ENCODE measurements at places on chromosomes 7 and 10.
A peak's percentile ranks its signal among the peaks of the same experiment; 100 is the strongest.

- DNase-seq: no peak
These were observed 282.2 kb upstream of the KLF14 start for GRCh38 chr7:131016230-131016629.

DNA sequence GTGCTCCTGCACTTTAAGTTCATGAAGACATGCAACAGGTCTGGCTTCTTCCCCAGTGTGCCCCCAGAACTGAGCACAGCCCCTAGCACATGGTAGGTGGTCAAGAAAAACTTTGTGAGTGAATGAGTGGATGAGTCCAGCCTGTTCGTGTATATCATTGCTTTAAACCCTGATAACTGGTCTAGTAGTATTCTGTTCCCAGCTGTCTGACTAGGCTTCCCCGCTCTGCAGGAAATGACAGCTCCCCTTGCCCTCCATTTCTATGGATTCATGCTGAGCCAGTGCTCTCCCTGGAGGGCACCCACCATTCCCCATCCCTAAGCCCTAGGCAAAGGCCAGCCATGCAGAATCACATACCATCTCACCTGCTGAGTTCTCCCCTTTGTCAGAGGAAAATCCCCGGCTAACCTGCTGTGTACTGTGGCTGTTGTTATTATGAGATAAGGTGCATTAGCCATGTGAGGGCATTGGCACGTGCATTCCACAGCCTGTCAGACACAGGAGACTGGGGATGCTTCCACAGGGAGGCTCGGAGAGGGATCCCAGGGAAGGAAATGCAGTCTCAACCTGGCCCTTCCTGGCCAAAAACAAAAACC is 698.9 kb downstream of the GRID1 start:
- no peak for DNase-seq

GRCh38 chr10:122348512-122348911 is 26.0 kb upstream of the PLEKHA1 start:
- DNase-seq: no peak

DNA sequence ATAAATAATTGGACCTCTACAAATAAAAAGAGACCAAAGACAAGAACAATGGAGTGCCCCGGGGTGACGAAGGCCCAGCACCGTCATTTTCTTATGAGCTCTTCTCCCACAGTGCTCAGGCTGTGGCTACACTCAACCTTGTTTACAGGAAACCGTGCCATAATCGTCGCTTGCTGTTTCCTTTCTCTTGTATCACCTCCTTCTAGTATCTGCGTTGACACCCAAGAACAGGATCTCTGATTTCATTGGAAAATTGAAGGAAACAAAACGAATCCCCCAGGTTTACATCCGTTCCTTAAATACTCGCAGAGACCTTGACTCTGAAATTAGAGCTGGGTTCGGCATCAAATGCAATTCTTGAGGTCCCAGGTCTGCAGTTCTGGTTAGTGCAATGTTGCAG is 1.7 kb upstream of the IGFBP3 start:
- no peak for DNase-seq

GRCh38 chr7:1610013-1610677 is 40.3 kb upstream of the PSMG3 start:
- DNase-seq: no peak

- DNase-seq: no peak
These were observed 386.9 kb upstream of the LRRTM3 start for GRCh38 chr10:66538908-66539307.

DNA sequence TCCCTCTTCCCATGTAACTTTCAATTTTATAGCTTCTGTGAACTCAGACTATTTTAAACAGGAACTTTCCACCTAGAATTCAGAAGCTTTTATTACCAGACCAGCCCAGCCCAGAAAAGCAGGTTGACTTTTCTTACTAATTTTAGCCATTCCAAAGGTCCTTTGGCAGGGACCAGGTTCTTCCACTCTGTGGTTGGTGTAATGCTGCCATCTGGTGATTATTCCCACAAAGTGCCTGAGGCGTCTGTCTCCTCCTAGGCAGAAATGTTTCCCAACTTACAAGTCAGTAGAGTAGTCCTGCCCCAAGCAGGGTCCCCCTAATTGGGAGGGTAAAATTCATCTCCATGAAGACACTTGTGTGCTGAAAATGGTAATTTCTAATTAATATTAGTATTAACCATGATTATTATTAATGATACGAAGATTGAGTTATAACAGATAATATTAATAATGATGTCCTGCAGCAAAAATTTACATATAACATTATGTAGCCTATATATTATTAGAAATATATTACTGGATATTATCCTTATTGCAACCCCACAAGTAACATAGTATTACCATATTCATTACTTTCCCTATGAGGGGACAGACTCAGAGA is 53.0 kb upstream of the PPP1R17 start:
- peak; percentile 23 for DNase-seq

GRCh38 chr7:133197972-133198544 is 54.8 kb upstream of the EXOC4 start:
- no peak for DNase-seq

DNA sequence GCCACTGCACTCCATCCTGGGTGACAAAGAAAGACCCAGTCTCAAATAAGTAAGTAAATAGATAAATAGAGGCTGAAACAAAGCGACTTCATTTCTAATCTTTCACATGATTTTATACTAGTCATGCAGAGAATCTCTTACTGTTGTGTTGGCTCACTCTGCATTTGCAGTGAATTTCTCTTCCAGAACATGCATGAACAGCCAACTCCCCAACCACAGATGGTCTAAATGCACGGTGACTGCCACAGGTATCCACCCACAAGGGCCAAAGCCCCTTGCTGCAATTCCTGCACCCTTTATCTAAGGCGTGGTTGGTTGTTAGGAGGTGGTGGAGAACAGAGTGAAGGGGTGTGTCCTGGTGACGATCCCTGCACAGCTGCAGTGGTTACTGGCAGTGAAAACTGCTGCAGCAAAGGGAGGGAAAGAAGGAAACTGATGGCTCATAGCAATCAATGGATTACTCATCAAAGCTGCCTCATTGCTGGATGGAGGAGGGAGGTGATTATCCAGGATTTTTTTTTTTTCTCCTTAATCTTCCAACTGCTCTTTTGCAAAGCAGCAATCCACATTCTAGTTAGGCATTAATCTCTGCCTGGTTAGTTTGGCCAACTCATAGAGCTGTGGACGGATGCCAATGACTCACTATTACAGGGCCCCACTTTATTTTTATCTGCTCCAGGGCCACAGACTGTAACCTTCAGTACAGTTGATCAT is 50.6 kb downstream of the PRTFDC1 start:
- DNase-seq: peak; percentile 86

GRCh38 chr7:101553018-101553770 is 75.9 kb downstream of the MYL10 start:
- DNase-seq: no peak

DNA sequence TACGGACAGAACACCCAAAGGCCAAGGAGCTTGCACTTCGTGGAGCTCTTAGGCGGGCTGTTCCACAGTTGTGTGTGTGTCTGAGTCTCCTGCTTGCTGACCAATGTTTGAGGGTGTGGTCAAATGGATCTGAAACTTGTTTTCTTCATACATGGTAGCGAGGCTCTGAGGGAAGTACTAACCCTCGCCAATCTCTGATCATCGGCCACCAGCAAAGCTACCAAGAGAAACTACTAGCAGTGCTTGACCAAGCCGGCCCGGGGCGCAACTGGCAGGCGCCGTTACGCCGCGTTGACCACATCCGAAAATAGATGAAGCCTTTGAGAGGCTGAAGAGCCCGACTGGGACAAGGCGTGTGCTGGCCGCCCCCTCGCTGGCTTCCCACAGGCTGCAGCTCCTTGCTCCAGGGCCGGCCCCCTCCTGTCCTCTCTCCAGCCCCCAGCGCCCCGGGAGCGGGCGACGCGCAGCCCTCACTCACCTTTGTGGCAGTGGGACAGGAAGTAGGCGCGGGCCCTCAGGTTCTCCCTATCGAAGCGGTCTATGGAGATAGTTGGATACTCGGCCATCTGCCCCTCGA is 384 bp downstream of the DCLRE1C start:
- peak; percentile 63 for DNase-seq

DNA sequence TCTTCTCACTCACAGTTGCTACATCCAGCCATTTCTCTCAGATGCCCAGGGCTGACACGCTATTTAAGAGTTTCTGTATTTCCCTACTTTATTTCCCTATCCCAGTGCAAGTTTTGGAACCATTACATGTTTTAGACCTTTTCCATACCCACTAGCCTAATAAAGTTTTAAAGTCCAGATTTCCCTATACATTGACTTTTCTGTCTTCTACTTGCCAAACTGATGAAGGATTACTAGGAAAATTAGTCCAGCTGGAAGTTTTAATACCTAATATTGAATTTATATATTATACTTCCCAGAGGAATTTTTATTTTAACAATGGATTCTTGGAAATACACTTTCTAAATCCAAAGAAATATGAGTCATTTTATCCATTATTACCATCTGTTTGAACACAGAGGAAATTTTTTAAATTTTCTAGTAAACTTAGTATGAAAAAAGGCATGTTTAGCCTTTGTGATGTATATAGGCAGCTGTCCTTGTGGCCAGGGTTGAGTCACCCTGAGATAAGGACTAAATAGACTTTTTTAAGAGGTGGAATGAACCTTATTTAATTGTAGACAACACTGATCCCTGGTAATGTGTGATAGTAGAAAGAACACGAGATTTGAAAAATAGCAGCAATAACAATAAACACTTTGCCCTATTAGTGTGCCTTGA is 205.0 kb downstream of the TFEC start:
- DNase-seq: no peak

DNA sequence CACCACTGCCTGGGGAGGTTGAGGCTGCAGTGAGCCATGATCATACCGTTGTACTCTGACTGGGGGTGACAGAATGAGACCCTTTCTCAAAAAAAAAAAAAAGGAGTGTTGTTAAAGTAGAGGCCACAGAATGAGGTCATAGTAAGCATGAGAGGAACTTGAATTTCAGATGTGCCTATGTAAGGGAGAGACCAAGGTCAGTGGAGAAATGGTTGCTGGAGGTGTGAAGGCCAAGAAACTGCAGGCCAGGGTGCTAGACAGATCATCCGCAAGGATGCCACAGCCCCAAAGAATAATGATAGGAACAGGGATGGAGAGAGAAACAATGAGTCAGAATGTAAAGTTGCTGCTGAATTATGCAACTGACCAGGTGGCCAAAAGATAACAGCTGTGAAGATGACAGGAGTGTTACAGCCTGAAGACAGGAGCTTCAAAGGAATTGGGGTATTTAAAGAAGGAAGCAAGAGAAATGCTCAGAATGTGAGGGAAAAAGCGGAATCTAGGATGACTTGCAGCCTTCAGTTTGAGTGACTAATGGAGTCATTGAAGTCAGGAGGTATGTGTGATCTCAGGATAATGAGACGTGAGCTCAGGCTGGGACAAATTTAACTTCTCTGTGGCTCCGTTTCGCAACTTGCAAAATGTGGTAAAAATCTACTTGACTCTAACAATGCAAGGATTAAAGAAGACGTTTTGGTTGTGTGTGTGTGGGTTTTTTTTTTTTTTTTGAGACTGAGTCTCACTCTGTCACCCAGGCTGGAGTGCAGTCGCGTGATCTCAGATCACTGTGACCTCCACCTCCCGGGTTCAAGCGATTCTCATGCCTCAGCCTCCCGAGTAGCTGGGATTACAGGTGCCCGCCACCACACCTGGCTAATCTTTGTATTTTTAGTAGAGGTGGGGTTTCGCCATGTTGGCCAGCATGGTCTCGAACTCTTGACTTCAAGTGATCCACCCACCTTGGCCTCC is 22.2 kb downstream of the TYW1B start:
- peak; percentile 72 for DNase-seq

DNA sequence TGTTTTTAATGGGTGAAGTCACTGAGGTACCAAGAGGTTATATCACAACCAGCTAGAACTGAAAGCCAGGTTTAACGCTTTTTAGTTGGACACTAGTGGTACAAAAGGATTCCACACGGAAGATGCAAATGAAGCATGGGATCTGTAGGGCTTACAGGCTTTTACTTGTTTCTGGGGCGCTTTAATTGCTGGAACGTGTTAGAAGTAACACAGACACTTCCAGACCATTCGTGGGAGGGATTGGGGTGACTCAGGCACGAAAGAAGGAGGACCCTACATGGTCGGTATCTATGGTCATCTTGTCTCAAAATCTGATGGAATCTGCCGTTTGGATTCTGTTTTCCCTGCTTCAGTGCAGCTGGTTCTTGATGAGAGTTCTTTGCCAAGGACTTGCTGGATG is 1.0 kb downstream of the YKT6 start:
- DNase-seq: peak; percentile 39

DNA sequence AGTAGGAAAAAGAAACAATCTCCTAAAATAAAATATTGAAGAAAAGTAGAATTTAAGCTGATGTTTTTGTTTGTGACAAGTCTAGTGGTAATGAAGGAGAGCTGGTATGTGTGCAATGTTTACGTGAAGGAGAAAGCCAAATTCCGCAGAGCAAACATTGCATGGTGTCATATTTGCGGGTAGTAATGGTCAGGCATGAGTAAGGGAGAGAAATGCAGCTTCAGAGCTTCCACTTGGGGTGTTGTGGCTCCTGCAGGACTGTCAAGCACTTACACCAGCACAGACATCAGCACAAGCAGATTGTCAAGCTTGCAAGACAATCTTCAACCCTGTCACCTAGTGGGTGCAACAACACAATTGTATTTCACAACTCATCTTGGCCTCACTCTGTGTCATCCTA is 136.5 kb upstream of the ETV1 start:
- no peak for DNase-seq

DNA sequence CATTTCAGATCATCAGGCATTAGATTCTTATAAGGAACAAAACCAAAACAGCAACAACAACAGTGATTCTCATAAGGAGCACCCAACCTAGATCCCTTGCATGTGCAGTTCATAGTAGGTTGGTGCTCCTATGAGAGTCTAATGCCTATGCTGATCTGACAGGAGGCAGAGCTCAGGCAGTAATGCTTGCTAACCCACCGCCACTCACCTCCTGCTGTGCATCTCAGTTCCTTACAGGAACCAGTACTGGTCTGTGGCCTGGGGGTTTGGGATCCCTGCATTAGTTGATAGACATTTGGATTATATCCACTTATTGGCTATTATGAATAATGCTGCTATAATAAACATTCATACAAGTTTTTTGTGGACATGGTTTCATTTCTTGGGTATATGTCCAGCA is 14.0 kb downstream of the MKLN1 start:
- DNase-seq: no peak

DNA sequence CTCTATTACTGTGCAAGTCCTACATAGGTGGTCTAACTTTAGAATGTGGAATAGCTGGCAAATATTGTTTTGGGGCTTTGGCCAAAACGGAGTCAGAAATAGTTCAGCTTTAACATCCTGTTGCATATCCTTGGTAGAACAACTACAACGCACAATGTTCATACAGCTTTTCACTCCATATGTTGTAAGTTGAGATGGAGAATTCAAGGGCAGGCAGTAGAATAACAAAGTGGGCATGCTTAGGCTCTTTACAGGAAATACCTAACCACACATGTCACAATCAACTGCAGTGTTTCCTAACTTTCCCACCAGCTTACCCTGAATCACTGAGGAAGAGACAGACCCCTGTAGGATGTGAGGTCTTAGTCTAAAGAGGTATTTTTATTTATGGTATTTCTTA is 122.3 kb downstream of the PPP1R3A start:
- DNase-seq: peak; percentile 23

Measured in fibroblast of villous mesenchyme (primary cell).